ENCODE measurements at places on chromosomes 11 and 22.
A peak's percentile ranks its signal among the peaks of the same experiment; 100 is the strongest.

DNA sequence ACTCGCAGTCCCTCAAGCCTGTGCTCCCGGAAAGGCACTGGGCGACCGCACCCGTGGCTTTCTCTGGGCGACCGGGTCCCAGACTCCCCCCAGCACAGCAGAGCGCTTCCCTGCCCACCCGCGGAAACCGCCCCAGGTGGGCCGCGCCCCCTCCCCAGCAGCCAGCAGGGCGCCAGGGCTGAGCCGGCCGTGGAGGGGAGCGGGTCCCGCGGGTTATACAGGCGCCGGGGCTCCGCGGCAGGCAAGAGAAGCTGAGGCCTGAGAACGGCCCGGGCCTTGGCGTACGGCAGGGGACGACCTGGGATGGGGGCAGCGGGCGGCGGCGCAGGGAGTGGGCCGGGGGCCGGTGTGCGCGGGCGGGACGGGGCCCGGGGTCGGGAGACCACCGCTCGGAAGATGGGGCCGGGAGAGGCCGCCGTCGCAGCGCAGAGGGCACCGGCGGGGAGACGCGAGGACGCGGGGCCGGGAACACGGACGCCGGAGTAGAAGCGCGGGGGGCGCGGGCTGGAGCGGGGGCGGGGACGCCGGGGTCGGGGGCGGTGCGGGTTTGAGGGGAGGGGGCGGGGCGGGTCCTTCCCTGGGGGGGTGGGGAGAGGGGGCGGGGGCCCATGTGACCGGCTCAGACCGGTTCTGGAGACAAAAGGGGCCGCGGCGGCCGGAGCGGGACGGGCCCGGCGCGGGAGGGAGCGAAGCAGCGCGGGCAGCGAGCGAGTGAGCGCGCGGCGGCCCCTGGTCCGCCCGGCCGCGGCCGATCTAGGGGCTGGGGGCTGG is at the start of gene MDK:
MDK (plus strand) TSS at position 622 of the 771 bp plus-strand sequence. CDS start 389 bp downstream, outside the sequence.
- DNase-seq = peak; percentile 33

- DNase-seq = peak; percentile 71
Measured at GRCh38 chr11:100687054-100687629, at the start of gene ARHGAP42. TSS of gene ARHGAP42 (plus strand) at chr11:100687288. CDS start at chr11:100687679, 391 bp downstream.

DNA sequence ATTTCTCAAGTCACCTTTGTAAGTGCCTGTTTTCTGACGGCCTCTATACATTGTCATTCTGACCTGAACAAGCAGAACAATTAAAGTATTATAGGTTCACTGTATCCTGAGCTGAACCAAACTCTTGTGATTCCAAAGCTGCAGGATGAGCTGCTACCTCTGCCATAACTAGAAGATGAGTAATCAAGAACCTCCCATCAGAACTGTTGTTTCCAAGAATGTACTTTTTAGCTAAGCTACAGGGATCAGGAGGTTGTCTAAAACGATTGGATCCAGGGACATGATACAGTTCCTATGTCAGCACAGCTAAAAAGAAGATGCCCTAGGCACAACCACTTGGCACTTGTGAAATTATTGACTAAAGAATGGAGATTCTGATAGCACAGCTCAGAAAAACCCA is 288.4 kb upstream of the CCDC90B start:
- DNase-seq = peak; percentile 24

- peak; percentile 6 for DNase-seq
Measured at GRCh38 chr11:36945384-36945783, 347.3 kb upstream of the RAG2 start.

GRCh38 chr11:70527046-70527395 is 128.7 kb downstream of the CTTN start:
- no peak for DNase-seq

- no peak for DNase-seq
Measured at GRCh38 chr11:12184699-12185098, 74.3 kb downstream of the MICAL2 start.
